ENCODE measurements at places on chromosomes 4 and X.

GRCh38 chr4:20017777-20018115, 234.0 kb upstream of the SLIT2 start:
- DNase-seq: no peak

GRCh38 chrX:38803588-38804431, 2.6 kb downstream of the MID1IP1 start:
- DNase-seq: peak; percentile 64

DNA sequence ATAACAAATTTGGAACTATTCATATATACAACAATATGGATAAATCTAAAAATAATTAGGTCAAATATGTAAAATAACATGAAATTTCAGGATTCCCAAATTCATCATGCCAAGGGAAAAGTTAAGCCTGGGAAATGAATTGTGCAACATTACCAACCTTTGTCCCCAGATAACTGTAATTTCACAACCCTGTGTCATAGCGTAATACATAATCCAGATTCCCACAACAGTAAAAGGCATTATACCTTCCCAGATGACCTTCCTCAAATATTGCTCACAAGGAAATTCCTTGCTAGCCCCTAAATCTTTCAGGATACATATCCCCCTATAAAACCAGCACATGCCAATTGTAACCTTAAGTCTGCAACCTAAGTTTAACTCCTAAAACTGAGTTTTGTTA, 32.9 kb upstream of the RAB40A start:
- DNase-seq: no peak

DNA sequence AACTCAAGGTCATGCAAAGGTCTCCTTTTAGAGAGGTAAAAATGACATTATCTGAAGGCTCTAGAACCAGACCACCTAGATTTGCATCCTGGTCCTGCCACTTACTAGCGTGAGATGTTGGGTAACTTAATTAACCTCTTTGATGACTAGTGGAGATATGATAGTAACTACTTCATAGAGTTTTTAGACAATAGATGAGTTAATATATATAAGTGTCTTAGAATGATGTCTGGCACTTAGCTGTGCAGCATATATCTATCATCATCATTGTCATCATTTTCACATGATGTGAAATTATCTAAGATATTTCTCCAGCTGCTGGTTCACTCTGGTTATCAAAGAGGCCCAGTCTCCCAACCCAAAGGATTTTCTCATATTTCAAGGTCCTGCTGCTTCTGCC, 126.1 kb upstream of the DCLK2 start:
- DNase-seq: no peak

- DNase-seq: no peak
These were observed 23.0 kb upstream of the OTUD4 start for GRCh38 chr4:145203410-145203809.

GRCh38 chrX:128846385-128846784, 676.9 kb downstream of the SMARCA1 start:
- DNase-seq: no peak

GRCh38 chr4:120105472-120105871, 38.8 kb upstream of the MAD2L1 start:
- DNase-seq: no peak

DNA sequence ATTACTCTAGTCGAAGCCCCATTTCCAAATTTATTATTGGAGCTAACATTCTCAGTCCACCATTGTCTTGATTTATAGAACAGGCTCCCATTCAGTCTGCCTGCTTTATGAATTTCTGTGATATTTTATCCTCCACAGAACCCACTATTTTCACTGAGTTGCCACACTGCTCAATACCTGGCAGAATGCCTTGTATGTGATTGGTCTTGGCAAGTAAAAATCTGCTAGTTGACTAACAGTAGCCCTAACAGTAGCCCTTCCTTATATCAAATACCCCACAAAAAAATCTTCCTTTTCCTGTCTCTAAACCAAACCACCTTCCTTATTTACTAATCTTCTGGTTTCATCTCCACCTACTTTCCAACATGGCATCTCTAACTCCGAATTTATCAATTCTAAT, 82.6 kb downstream of the CHM start:
- DNase-seq: no peak

GRCh38 chr4:182434720-182435119, 191.5 kb downstream of the TENM3 start:
- no peak for DNase-seq

DNA sequence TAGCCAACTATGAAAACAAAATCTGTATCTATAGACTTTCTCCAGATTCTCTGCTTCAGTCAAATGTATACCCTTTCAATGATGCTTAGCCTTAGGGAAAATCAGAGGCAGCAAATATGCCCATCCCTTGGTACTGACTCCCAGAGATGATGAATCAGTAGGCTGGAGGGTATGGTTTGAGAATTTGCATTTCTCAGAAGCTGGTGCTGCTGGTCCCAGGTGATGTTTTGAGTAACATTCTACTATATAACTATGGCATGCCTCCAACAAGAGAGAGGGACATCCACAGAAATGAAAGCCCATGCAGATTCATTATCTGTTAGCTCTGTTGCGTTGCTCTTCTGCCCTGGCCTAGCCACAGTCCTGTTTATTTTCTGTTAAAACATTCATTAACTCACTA, 13.6 kb downstream of the TNIP3 start:
- no peak for DNase-seq

DNA sequence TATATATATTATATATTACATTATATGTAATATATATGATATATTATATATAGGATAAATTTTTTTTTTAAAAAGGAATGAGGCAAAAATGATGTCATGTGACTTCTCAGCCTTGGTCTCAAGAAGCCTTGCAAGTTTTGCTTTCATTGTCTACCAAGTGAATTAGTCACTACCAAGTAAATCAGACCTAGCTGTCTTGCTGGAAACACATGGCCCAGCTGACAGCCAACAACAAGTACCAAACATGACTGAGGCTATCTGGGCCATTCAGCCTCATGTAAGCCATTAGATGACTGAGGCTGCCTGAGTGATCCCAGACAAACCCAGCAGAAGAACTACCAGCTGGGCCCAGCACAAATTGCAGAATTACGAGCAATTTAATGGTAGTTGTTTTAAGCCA, 44.9 kb downstream of the HAND2 start:
- DNase-seq: no peak

DNA sequence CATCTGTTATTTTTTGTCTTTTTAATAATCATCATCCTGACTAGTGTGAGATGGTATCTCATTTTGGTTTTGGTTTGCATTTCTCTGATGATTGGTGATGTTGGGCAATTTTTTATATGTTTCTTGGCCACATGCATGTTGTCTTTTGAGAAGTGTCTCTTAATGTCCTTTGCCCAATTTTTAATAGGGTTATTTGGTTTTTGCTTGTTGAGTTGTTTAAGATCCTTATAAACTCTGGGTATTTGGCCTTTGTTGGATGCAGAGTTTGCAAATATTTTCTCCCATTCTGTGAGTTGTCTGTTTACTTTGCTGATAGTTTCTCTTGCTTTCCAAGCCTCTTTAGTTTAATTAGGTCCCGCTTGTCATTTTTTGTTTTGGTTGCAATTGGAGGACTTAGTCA, 152.1 kb upstream of the MED14 start:
- DNase-seq: no peak

- DNase-seq: no peak
These were observed 34.1 kb downstream of the PRRG1 start for GRCh38 chrX:37383313-37383712.

DNA sequence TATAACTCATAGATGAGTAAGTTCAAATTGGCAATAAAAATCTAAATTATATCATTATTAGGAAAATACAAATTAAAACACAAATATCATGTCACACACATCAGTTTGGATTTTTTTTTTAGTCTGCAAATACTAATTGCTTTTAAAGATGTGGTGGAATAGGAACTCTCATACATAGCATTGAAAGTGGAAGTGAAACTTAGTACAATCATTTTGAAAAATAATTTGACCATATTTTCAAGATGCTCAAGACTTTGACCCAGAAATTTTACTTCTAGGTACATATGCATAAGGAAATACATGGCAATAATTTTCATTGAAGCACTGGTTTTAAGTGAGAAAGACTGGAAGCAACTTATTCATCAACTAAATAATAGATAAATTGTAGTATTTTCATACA, 147.5 kb upstream of the SMIM31 start:
- DNase-seq: no peak

DNA sequence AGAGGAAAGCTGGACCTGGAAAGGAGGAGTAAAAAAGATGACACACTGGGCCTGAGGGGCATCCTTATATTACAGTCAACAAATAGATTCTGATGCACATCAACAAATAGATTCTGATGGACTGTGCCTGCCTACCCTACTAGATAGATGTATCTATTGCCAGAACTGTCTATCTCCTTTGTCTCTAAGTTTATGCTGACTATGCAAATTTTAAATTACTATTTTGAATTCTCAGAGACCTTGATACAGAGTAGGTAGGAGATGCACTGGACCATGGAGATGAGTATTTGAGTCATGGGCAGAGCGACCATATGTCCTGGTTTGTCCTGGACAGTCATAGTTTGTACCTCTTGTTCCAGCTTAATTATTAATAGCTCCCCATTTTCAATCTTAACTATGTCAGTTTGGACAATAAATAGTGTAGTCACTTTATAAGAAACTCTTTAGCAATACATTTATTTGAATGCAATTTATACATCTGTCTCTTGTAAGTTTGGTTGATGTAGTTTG, 247.9 kb upstream of the PPP1R2C start:
- DNase-seq: no peak

DNA sequence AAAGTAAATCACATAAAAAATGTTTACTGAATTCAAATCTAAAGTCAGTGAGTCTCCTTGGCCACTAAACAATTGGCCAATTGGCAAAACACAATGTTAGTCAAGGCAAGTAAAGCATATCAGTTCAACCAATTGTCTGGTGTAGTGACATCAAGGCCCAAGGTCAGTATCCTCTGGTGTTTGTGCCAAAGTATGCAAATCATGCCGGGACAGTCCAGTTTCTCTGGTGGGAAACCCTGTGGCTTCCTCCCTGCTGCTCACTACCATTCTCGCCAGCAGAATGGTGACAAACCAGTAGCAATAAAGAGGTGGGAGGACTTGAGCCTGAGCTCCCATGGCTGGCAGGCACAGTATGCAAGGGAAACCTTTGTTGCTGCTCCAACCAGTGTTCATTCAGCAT, 314.9 kb upstream of the FGF13 start:
- no peak for DNase-seq

DNA sequence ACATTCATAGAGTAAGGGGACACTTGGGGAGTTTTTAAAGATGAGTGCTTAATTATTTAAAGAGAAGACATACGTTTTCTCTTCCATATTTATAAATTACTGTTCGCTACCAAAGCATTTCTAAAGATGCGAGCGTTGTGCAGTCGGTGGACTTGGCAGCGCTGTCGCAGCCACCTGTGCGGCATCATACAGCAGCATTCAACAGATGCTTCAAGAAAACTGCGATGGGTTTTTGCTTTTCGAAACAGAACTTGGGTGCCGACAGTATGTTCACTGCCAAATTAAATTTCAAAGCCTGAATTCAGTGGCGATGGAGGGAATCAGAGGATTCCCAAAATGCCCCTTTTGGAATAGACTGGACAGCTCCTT, 1.6 kb upstream of the HTR2C start:
- DNase-seq: no peak
